ENCODE measurements at places on chromosomes 5 and 9.

GRCh38 chr5:73818357-73818756, 192.4 kb downstream of the ARHGEF28 start:
- DNase-seq: no peak

DNA sequence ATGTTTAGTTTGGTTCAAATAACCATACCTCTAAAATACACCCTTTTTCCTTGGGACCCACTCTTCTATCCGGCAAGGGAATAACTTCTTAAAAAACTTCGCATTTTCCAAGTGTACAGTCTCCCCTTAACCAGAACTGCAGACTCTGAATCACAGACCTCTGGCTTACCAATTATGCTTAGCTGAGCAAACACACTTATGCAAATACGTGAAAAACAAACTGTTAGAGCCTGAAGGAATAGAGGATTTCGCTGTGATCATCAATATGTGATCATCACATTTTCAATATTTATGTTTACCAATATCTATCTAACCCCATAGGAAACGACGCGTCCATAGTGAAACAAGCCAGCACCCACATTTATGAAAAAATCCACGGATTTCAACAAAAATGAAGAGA, 1.3 kb downstream of the LPAR1 start:
- DNase-seq: no peak

DNA sequence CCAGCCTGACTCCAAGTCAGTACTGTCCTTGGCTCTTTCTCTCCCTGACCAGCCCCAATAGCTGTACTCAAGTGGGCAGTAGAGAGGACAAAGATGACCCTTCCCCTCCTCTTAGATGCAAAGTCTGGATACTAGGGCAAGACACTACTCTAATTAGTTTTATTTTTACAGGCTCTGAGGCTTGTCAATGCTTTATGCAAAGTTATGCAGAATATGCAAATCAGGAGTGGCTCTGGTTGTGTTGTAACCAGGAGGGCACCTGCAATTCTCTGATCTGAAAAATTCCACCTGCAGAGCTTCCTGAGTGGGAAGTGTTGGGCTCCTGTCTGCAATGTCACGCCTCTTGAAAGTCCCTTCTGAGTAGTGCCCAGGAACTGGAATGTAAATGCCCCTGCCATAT, 201.5 kb downstream of the RGS3 start:
- no peak for DNase-seq

- DNase-seq: no peak
Measured at GRCh38 chr5:59999056-59999455, 105.5 kb upstream of the PDE4D start.

GRCh38 chr9:16312962-16313546, 557.4 kb downstream of the BNC2 start:
- no peak for DNase-seq

- DNase-seq: no peak
Measured at GRCh38 chr5:173307695-173308094, 20.5 kb downstream of the STC2 start.

GRCh38 chr5:107519900-107520354, 150.8 kb downstream of the EFNA5 start:
- DNase-seq: no peak

GRCh38 chr5:98771382-98772109, 1.9 kb upstream of the RGMB start:
- DNase-seq: peak; percentile 33

DNA sequence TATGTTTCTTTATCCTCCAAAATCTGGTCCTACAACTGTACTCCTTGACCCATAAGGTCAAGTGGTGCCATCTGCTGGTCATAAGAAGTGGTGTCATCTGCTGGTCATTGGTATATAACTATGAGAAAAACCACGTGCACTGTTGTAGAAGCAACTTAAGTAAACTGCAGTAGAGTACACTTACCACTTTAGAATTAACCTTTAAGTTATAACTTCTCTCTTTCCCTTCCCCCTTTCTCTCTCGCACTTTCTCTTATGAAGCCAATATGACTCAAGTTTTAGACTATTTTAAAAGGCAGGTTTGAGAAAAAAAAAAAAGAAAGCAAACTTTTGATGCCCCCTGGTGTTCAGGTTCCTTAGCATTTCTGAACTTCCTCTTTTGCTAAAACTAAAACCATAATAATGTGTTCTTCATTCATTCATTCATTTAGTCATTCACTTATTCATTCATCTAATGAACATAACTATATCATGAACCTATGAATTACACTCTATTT, 12.8 kb upstream of the MTAP start:
- peak; percentile 64 for DNase-seq

DNA sequence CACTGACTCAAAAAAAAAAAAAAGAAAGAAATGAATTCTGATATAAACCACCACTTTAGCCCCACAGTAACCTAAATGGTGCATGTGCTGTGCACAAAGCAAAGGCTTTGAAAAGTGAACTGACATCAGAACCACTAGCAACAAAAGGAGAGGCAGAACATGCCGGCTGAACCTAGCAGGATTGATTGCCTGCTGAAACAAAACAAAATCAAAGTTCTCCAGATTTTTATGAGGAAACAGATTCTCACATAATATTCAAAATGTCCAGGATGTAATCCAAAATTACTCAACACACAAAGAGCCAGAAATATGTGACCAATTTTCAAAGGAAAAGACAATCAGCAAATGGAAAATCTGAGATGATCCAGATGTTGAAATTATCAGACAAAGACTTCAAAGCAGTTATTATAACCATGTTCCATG, 37.9 kb downstream of the UBTD2 start:
- no peak for DNase-seq

GRCh38 chr5:88662846-88663245, 220.1 kb downstream of the MEF2C start:
- no peak for DNase-seq

- DNase-seq: peak; percentile 16
Measured at GRCh38 chr9:133406480-133407307, 11.1 kb downstream of the REXO4 start.

DNA sequence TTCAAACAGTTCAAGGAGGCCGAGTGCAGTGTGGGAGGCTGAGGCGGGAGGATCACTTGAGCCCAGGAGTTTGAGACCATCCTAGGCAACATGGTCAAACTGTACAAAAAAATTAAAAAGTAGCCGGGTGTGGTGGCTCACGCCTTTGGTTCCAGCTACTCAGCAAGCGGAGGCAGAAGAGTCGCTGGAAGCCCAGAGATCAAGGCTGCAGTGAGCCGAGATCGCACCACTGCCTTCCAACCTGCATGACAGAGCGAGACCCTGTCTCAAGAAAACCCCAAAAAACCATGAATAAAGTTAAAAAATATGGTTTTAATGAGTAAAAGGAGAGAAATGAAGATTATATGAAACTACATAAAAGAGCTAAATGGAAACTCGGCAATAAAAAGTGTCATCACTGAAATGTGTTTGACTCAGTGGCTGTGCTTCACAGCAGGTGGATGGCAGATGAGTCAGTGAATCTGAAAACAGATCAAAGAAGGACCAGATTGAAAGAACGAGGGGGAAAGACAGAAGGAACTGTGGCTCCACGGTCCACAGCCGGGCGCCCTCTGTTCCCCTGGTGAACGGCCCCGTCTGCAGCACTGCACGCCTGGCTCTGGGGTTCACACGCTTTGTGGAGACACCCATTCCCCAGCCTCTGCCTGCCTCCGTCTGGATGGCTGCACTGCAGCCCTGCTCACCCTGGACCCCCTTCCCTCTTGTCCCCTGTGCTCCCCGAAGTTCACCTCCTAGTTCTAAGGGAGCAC, 25.1 kb downstream of the EXD3 start:
- DNase-seq: no peak

DNA sequence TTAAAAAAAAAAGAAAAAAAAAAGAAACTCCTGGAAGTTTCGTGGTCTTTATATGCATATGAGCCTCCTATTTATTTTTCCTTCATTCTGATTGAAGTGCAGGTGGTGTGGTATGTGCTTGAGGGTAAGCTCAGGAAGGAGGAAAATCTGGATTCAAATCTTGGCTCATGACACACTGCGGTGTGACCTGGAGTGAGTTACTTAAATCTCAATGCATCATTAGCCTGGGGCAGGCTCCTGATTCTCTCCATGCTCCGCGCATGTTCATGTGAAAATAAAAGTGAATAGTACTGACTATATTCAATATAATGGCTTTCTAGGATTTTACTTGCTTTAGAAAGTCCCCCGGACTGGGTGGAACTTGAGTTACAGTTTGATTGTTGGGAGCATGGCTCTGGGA, 35.6 kb downstream of the PTTG1 start:
- no peak for DNase-seq

DNA sequence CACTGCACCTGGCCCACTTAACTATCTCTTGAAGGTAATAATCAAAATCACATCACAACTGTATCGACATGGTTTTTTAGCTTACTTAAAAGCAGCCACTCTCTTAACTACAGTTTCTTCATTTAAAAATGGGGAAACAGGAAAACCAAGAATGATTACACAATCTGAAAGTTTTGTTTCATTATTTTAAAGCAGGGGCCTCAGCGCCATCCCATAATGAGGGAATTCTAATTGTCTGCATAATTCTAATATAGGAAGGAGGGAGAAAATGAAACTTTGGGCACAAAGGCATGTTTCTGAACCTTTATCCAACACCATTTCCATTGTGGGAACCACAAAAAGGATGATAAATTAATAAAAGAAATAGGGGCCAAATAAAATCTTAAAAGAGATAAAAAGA, 7.6 kb downstream of the HACD4 start:
- no peak for DNase-seq

DNA sequence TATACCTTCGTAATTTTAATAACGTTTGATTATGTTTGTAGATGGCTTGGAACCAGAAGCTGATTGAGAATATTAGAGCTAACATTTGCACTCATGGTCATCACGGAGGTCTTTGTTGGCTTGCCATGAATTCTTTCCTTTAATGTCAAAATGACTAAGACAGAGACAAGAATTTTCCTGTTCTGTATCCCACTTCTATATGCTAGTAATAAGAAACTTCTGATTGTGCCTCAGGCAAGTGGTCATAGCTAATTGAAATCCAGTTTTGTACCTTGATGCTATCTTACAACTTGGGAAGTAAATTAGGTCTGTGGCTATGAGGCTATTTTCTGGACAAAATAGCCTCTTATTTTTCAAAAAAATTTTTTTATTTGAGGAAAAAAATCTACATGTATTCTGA, 167.6 kb downstream of the RANBP17 start:
- no peak for DNase-seq

- no peak for DNase-seq
Measured at GRCh38 chr5:53490747-53491146, 10.3 kb downstream of the FST start.

- no peak for DNase-seq
Measured at GRCh38 chr9:134925011-134925511, 7.3 kb upstream of the FCN1 start.

- DNase-seq: no peak
Measured at GRCh38 chr9:135858491-135859185, 48.7 kb downstream of the CAMSAP1 start.

DNA sequence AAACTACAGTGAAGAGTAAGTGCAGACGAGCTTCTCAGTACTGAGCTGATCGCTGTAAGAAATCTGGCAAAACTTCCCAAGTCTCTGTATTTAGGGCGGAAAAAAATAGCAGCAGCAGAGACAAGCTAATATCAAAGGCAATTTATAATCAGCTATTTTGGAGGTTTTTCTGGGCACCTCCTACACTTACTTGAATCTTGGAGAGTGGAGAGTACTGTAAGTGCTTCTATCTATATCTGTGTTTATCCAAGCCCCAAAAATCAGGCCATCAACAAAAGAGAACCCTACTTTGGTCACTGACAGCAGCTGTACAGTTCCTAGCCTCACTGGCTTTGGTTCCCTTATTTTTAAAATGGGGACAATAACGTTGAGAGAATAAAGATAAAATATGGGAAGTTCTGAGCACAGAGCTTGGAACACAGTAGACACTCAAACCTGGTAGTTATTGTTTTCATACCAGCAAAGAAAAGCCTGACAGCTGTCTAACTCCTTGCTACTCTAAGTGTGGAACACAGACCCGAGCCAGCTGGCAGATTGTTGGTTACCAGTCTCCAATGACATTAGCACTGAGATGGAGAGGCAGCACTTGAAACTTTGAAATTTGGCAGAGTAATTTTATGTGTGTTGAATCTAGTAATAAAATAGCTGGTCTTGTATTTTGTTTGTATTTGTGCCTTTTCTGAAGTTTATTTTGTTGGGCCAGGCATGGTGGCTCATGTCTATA, 96.0 kb upstream of the SLC28A3 start:
- DNase-seq: no peak

- DNase-seq: no peak
Measured at GRCh38 chr5:43773478-43773844, 170.5 kb downstream of the NNT start.

DNA sequence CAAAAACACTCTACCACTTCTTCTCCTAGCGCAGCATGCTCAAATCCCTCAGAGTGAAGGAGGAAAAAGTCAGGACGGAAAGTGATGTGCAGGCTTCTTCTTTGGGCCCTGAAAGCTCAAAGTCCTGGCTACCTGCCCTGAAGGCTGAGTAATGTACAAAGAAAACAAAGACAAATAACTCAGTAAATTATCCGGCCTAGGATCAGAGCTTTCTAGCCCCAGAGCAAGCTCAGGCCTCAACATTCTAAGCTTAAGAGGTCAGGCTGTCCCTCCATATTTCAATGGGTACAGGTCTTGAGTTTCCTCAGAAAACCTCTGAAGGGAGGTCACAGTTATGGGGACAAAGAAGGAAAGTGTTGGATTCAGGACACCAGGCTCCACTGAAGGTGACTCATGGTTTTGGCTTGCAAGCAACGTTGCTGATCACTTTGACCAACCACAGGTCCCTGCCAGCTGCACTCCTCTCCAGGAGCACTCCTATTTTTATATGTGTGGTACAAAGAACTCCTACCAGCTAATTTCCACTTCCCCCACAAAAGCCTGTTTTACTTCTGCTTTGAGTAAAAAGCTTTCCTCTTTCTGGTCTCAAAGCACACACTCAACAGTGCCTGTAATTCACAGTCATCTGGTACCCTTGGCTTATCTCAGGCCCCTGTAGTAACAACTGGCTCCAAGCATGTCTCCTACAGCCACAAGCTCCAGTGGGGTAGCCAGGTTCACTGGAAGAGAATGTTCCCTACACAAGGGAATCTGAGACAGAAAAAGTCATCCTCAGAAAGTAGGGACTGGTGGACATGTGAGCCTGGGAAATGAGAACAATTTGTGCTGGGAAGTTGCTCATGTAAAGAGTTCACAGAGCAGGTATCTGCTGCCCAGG, 115.7 kb downstream of the UGCG start:
- no peak for DNase-seq

DNA sequence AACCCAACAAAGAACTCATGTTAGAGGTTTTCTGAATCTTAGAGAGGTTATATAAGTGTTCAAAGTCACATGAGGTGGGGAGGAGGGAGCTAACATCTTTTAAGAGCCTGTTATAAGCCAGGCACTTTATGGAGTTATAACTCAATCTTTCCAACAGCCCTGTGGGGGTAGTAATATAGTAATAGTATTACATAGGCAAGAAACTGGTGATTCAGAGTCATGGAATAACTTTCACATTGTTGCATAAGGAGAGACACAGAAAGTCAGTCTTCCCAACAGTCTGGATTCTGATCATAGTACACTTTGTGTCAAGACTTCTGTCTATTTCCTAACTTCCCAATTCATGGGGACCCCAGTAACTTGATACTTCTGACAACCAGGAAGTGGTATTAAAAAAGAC, 89.2 kb downstream of the ACER2 start:
- no peak for DNase-seq

- no peak for DNase-seq
Measured at GRCh38 chr5:1443171-1443570, 2.1 kb downstream of the SLC6A3 start.

GRCh38 chr9:23567516-23568165, 258.4 kb downstream of the ELAVL2 start:
- no peak for DNase-seq

- no peak for DNase-seq
Measured at GRCh38 chr9:9924376-9924775, 688.4 kb downstream of the PTPRD start.

- DNase-seq: no peak
Measured at GRCh38 chr5:3060283-3060682, 308.8 kb upstream of the IRX2 start.

Data from NCI-H1930 (cell line).